Astrocyte of the spinal cord (primary cell): ENCODE measurements at places on chromosomes 5 and 9.
A peak's percentile ranks its signal among the peaks of the same experiment; 100 is the strongest.

- peak; percentile 17 for DNase-seq
Measured at GRCh38 chr5:39624268-39624886, 199.6 kb upstream of the DAB2 start.

GRCh38 chr9:116502746-116503145 lies 184.4 kb upstream of the TRIM32 start:
- DNase-seq = no peak

DNA sequence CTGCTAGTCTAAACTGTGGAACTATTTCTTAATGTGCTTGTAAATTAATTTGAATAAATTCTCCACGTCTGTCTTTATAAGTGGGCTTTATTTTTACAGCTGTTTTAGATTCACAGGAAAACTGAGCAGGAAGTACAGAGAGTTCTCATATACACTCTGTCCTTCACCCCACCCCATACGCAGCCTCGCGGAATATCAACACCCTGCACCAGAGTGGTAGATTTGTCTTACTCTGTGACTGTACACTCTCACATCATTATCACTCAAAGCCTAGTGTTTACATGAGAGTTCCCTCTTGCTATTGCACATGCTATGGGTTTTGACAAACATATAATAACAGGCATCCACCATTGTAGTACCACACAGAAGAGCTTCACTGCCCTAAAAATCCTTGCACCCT lies 179.7 kb upstream of the DAB2 start:
- DNase-seq = peak; percentile 42

DNA sequence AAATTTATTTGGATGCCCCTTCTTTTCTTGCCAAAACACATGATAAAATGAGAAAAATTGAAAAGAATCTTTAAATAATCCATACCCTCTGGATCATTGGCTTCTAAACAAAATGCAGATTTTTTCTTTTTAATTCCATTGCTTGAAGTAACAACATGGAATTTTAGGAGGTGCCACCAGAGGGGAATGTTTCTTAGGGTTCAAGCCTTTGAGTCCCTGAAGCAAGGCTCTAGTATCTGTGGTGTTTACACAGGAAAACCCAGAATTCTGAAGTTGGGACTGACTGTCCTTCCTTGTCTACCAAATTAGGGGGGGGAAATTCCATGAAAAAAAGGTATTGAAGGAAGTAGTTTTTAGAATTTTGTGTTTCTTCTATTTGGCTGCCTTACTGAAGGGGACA lies 69.4 kb downstream of the LMNB1 start:
- peak; percentile 35 for DNase-seq

DNA sequence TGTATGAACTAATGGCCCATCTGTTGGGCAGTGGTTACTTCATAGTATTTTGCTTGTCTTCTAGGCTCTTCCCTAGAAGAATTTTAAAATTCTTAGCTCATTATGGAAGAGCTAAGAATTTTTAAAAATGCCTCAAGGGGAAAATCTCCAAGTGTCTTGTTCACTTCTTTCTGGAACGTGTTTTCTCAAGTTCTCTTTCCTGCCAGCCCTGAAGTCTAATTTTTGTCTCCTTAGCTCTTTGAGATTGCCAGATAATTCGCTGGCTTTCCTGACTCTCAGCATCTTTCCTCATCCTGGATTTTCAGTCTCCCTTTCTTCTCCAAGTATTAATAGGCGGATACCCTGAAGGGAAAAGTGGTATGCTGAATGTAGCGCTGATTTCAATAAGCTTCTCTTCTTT lies 395.4 kb downstream of the ARRDC3 start:
- DNase-seq = no peak

DNA sequence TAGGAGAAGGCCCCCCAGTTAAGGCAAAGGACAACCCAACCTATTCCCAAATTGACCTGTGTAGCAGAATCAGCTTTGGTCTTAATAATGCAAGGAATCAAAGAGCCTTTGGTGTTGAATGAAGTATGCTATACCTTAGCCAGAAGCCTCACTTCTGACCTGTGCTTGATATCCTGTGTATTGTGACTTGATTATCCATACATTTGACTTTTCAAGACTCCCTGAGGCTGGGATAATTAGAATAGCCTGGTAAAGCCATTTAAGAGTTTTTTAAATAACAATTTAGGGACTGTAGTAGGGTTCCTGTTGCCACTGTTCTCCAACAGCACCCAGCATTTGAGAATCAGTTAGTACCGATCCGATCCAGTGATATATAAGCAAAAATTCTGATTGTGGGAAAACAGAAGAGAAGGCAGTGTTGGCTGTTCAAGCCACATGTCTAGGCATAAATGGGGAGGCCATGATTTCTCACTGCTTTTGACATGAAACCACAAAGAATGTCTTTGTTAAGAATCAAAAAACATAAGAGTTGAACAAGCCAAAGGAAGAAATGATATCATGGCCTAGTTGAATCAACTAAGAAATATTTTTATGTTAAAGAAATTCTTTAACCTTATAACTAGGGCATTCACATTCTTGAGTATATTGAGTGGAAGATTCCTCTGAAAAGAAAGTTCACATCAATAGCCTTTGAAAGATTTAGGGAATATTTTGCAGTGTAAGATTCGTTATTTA lies 98.9 kb downstream of the F2RL2 start:
- DNase-seq = peak; percentile 14

GRCh38 chr9:126612326-126612812 lies 1.4 kb upstream of the LMX1B start:
- no peak for DNase-seq

GRCh38 chr9:106321394-106322180 lies 541.4 kb upstream of the ZNF462 start:
- no peak for DNase-seq

DNA sequence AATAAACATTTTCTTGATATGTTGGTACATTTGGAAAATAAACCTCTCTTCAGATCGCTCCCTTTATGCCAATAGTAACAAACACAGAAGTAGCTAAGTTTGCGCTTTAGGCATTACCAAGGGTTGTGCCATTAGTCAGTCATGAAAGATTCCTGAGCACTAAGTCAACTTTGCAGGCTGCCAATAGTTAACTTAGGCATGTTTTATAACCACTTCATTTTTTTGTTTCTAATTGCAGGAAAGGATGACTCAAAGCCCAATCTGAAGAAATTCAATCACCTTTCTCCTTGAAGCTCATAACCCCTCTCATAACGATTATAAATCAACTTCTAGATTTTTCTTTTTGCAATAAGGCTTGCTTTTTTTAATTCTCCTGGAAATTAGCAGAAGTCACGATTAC lies 517.0 kb downstream of the AGTPBP1 start:
- peak; percentile 87 for DNase-seq

DNA sequence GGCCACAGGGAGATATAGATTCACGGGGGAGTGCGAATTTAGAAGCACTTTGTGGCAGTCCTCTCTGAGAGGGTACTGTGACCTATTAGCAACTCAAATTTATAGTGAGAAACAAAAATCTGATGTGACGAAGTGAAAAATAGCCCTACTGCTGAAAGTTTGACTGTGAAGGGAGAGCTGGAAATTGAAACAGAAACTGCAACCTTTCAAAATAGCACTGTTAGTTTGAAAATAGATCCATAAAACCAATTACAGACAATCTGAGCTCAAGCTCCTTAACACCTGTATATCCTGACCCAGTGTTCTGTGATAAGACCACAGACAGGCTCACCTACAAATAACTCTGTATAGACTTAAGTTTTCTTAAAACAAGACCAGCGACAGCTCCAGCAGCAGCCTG lies 420.1 kb downstream of the IRX1 start:
- no peak for DNase-seq

GRCh38 chr9:98380065-98380681 lies 124.7 kb upstream of the TBC1D2 start:
- DNase-seq = peak; percentile 30

- DNase-seq = no peak
Measured at GRCh38 chr5:33379757-33380156, 61.0 kb upstream of the TARS1 start.

GRCh38 chr9:135616619-135617537 lies 22.5 kb downstream of the GLT6D1 start:
- DNase-seq = no peak

DNA sequence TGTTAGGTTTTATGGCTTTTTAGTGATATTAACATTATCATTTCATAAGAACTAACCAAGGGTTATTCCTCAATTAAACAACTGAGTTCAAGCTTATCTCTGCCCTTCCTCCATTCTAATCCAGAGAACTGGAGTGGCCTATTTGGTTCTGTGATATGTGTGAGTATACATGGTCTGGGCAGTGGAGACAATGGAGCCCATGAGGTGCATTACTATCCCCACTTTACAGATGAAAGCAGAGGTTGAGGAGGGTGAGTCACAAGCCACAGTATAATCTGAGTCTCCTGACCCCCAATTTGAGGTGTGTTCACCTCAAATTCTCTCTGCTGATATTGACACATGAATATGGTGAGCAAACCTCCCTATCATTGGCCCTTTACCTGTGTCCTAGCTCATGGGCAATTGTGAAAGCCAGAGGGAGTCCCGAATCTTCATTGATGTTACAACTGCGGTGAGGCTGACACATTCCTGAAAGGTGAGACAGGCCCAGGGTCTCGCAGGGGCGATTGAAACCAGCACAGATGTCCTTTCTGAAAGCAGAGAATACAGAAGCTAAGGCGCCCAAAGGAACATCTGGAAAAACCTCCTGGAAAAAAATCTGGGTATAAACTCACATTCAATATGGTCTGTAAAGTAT lies 217.2 kb downstream of the TARS1 start:
- no peak for DNase-seq

DNA sequence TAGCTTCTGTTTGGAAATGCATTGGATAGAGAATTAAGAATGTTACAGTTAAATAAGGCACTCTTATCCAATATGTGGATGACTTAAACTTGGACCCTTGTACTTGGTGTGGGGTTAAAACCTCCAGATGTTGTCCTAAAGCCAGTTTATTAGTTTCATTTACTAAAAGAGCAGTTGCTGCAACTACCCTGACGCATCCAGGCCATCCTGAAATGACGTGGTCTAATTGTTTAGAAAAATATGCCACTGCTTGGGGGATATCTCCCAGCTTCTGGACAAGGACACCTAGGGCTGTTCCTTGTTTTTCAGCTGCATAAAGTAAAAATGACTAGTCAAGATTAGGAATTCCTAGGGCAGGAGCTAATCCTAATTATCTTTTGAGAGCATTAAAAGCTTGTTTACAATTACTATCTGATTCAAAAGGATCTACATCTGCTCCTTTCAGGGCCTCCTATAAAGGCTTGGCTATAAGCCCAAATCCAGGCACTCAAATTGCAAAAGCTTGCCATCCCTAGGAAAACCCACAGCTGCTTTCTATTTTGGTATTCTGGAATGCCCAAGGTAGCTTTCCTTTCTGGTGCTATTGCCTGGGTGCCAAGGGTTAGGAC lies 45.7 kb upstream of the SLCO4C1 start:
- no peak for DNase-seq

- no peak for DNase-seq
Measured at GRCh38 chr5:35345222-35345621, 114.9 kb upstream of the PRLR start.

- DNase-seq = no peak
Measured at GRCh38 chr5:79527431-79527830, 13.5 kb upstream of the HOMER1 start.

- DNase-seq = no peak
Measured at GRCh38 chr5:169242175-169242848, 58.6 kb downstream of the SLIT3 start.

- no peak for DNase-seq
Measured at GRCh38 chr5:68370196-68370595, 154.6 kb downstream of the PIK3R1 start.

GRCh38 chr9:92100237-92100911 lies 14.8 kb downstream of the SPTLC1 start:
- peak; percentile 74 for DNase-seq

DNA sequence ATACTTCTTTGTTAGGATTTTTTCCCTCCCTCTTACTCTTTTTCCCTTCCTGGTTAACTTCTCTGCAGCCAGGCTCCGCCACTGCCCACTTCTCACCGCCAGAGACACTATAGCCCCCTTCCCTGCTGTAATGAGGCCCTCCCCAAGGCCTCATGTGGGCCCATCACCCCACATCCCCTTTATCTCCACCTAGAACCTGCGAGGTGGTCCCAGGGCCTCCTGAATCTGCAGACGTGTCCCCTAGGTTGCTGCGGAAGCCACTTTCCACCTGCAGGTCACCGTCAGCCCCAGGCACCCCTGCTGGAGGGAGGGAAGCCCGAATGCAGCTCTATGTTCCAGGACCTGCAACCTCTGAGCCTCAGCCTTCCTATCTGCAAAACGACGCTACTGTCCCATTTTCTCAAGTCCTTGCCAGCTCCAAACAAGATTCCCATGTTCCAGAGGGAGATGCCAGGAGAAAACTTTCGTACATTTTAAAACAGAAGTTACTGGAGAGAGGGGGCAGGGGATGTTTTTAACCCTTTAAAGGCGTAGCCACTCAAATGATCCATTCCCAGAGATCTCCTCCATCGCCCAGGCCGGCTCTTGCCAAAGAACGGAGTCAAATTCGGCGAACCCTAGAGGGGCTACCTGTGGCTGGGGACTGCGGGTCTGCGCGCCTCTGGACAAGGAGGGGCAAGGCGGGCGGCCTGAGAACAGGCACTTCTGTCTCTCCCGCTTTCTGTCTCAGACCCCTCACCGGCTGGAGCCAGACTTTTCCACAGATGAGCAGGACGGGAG lies 929 bp downstream of the SH3PXD2B start:
- DNase-seq = peak; percentile 81

DNA sequence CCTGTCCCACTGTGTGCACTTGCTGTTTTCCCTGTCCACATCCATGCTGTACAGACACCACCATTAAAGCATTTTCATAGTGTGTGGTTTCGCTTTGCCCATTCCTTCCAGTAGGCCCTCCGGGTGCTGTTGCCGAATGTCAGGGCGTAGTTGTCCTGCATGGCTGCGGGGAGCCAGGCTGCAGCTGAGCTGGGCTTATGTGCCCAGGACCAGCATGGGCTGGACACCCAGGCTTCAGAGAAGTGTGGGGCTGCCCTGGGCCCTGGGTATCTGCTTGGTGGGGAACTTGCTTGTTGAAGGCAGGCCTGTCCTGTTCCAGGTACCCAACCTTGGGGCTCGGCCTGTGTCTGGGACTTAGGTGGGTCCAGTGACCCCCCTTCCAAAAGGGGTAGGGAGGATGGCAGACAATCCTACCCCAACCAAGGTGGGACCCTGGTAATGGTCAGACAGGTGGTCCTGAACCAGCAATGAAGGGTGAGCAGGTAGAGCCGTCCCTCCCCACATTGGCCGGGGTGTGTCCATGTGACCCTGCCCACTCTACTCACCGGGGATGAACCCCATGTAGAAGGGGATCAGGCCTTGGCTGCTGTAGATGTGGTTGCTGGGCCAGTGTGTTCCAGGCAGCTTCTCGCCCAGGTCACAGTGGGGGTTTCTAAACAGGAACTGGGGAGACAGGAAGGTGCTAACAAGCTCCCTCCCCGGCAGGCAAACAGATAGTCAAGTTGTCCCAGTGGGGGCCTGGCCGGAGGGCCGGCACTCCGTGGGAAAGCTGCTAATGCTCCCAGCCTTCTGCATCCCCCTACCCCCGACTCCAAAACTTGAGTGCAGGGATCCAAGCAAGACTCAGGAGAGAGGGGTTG lies 2.8 kb downstream of the TUBB4B start:
- no peak for DNase-seq

- DNase-seq = no peak
Measured at GRCh38 chr9:136725612-136726011, 13.2 kb downstream of the DIPK1B start.
